Hematopoietic multipotent progenitor cell (in vitro differentiated cells): ENCODE measurements at places on chromosomes 5 and 9.

- no peak for DNase-seq
Observed at GRCh38 chr5:80250801-80251200, 5.0 kb downstream of the SERINC5 start.

- DNase-seq: peak; percentile 60
Observed at GRCh38 chr5:81856948-81857928, 106.3 kb upstream of the SSBP2 start.

DNA sequence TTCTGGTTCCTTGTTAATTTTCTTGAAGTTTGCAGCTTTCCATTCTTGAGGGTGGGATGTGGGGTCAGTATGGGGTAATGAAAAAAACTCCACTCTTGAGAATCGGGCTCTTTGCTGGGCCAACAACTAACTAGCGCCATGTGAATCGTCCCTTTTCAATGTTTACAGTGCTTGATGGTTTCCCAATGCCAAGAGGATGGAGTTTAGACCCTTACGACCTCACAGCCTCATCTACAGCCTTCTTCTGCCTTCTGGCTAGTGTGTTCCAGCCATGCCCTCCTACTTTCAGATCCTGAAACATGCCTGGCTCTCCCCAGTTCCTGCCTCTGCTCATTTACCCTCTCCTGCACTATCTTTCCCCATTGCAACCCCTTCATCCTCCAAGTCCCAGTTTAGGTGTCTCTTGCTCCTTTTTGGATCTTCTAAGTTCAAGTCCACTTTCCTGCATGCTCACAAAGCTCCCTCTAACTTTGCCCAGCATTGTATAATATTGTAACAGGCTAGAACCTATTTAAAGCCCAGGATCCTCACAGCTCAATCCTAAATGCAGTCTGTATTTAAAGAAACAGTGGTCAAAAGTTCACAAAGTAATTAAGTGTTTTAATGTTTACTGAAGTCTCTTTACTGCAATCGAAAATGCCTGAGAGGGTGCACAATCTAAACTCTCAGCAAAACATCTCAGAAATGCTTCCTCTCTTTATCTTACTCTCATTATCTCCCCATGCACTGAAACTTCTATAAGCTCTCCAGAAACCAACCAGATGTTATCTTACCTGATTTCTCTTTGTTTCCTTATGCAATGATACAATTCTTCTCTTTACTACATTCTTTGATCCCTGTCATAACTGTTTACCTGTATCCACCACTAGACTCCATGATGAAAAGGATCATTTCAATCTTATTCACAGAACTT lies 20.6 kb upstream of the CAST start:
- no peak for DNase-seq

- DNase-seq: no peak
Observed at GRCh38 chr9:82417501-82417900, 428.9 kb downstream of the SPATA31D1 start.

DNA sequence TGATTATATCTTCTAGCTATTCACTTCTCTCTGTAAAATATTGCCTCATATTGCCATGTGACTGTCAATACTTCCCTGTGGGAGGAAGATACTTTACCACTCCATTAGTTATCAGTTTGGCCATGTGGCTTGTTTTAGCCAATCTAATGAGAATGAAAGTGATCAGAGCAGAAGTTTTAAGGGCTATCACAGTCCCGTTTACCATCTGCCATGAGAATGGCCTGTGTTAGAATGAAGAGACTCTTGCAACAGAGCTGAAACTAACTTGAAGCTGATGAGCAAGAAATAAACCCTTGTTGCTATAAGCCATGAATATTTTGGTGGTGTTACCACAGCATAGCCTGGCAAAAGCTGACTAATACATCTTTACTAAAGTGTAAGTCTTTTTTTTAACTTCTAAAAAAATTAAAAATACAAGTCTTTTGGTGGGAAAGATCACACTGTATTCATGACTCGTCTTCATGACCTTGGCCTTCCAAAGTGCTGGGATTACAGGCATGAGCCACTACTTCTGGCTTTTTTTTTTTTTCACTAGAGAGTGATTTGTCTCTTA lies 68.0 kb upstream of the CTNNA1 start:
- no peak for DNase-seq

GRCh38 chr5:65654713-65655112 lies 29.9 kb downstream of the SHLD3 start:
- DNase-seq: no peak

DNA sequence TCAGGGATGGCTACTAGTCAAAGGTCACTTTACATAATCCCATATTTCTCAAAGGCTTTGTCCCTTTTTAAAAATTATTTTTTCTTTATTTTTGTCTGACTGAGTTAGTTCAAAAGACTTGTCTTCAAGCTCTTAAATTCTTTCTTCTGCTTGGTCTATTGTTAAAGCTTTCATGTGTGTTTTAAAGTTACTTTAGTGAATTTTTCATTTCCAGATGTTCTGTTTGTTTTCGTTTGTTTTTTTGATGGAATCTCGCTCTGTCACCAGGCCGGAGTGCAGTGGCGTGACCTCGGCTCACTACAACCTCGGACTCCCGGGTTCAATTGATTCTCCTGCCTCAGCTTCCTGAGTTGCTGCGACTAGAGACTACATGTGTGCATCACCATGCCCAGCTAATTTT lies 55.0 kb upstream of the SNCAIP start:
- DNase-seq: no peak

- DNase-seq: no peak
Observed at GRCh38 chr9:105968811-105969466, 274.6 kb downstream of the TMEM38B start.

DNA sequence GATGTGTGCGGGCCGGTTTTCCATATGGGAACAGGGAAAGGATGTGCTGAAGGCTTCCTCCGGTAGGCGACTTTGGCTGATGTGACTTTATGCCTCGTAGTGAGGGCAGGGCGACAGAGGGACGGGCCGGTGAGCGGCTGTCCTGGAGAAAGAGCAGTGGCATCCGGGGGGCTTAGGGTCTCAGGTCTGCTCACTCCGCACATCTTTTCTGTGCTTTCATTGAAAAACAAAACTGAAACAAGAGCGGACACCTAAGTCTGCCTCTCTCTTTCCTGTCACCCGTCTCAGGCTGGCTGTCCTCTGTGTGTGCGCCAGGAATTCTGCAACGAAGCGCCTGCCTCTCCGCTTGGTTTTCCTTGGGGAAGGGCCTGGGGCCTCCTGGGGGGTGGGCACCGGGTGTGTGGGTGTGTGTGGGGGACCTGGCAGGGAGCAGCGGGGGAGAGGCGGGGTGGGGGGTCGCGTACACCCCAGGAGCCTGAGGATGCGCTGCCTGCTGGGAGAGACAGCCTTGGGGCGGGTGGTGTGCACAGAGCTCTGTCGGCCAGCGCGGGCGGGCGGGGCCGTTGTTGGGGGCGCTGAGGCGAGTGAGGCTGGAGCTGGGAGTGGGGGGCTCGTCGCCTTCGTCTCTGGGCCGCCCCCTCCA lies 580 bp upstream of the PRRX2 start:
- no peak for DNase-seq

- DNase-seq: no peak
Observed at GRCh38 chr5:76493190-76493837, 90.2 kb downstream of the IQGAP2 start.
